Aorta (tissue), 5 donors: ENCODE measurements at places on chromosomes 1 and 21. TPM values are rescaled to one million over a fixed set of nuclear protein-coding genes. Genes with fewer than 3 reads are reported as not detected.

Gene NBPF3
- 2.6 TPM for polyA plus RNA-seq

DNA sequence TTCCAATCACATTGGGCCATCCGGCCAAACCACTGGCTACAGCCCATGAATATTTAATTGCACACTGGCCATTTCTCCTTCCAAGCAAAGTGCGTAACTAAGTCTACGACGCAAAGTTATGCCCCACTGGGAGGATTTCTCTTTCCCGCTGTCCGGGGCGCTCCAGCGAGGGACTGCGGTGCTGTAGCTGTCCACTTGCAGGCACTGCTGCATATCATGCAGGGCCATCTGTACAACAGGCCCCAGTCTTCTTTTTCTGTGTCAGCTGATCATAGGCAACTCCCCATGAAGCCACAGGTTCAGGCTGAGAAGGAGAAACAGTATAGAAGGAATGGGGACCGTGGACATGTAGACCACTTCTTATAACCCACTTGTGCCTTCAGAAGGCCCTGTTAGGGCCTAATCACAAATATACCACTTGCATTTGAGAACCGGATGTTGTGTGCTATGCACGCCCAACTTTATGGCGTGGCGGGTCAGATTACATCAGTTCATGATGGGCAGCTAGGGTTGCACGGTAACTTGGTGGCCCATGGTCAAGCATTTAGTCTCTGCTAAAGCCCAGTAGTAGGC is 58.0 kb downstream of the ADSS2 start:
- no peak for DNase-seq

- DNase-seq: peak; percentile 88
Measured at GRCh38 chr1:156510709-156511108, 10.1 kb upstream of the MEF2D start.

DNA sequence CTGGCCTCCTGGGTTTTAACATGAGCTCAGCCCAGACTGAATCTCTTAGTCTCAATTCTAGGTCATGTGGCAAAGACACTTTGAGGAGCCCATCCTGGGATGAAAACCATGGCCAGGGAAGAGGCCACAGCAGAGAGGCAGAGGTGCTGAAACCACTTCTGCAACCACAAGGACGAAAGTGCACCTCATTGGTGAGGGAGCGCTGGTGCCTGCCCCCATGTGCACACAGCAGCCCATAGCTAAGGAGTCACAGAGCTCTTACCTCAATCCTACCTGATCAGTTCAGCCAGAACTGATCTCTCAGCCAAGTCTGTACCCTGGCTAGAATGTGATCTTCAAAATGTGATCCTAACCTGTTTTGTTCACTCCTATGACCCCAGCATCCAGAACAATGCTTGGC is 32.9 kb upstream of the SRP9 start:
- no peak for DNase-seq

- DNase-seq: no peak
Measured at GRCh38 chr1:186980400-186980799, 151.7 kb downstream of the PLA2G4A start.

DNA sequence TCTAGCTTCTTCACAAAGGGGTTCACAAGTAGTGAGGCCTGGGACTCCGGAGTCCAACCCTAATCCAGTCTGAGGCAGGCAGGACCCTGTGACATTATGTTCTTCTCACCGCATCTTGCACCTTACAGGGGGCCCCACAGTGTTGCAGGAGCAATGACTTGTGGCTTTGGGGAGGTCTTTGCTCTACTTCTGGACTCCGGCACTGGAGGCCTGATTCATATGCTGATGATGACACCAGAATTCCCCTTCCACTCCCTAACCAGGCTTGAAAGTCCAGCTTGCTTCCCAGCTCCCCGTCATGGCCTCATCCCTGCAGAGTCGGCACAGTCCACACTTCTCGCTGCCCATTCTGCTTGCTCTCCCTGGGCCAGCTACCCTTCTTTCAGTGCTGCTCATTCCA is 96.3 kb upstream of the SLC44A3 start:
- DNase-seq: no peak

Gene FTCD
- polyA plus RNA-seq: 8.7 TPM

- no peak for DNase-seq
Measured at GRCh38 chr1:175062858-175063257, 4.8 kb upstream of the TNN start.

- DNase-seq: no peak
Measured at GRCh38 chr1:8739377-8739776, 78.1 kb downstream of the RERE start.

DNA sequence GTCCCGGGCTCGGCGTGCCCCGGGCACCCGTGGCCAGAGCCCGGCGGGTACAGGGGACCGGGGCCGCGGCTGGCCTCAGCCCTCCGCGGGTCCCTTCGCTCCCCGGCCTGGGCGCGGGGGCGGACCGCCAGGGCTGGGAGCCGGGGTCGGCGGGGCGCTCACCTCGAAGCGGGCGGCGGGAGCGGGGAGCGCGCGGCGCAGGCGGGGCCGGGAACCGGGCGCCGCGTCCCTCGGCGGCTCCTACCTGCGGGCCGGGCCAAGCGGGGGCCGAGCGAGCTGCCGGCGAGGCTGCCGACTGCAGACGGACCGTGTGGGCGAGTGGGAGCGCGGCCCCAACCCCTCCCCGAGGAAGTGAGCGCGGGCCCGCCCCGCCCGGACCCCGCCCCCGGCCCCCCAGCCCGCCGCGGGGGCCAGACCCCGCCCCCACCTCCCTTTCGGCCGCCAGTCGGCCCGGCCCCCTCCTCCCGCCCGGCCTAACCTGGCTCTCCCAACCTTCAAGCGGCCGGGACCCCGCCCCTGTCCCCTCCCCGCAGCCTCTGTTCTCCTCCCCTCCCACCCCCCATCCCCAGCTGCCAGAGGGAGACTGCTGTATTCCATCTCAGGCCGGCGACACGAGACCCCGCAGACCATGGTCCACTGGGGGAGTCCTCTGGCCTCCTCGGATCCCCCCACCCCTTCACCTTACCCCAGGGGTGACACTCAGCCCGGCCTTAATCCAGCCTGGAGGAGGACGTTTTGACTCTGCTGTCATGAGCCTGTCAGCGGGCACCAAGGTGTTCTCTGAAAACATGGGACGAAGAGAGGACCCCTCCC is at the start of gene FHL3:
Gene FHL3, minus strand, starts transcription at position 320 of the 813 bp plus-strand sequence. CDS start 6,102 bp downstream, outside the sequence.
- peak; percentile 89 for DNase-seq

DNA sequence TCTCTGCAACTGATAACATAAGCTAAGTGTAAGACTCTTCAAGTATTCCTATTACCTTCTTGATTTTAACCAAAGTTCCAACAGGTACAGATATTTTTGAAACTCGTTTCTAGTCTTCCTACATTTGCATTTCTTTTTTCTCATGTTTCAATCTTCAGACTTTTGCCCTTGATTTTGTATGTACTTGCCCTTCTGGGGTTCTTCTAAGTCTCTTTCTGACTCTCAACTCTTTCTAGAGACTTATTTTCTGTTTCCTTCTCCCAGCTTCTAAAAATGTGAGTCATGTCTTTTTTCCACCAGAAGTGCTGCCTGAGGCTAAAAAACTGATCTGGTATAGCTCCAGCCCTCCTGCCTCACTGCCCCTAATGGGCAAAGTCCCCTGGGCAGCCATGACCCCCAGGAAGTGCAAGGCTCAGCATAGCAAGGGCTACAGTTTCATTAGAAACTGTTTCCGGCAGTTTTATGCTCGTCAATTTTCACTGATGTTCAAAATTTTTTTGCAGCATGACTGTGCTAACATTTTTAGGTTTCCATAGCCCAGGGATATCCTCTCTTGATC is 265.9 kb downstream of the SEC16B start:
- no peak for DNase-seq

Gene C8A
- polyA plus RNA-seq: not detected

DNA sequence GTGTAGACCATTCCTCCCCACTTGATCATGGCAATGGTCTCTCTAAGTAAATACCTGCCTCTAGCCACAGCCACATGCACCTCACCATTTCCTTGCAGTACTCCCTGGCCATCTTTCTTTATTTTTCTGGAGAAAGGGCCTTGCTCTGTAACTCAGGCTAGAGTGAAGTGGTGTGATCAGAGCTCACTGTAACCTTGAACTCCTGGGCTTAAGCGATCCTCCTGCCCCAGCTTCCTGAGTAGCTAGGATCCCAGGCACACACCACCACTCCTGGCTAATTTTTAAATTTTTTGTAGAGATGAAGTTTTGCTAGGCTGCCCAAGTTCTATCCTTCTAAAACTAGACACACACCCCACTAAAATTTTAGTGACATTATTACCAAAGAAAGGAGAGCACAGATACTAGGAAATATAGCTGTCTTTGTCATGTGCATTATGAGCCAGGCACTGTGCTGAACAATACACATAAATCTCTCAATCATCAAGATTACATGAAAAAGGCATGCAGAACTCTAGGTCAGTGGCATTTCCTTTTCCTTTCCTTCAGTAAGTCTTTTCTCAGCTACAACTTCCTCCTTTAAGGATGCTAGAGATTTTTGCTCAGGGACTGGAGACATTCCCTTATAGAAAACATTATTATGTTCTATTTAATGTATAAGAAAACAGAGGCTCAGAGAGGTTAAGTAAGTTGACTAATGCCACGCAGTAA is 95.0 kb upstream of the SERBP1 start:
- no peak for DNase-seq

Gene CFH
- polyA plus RNA-seq: 82.8 TPM

Gene APOBEC4
- polyA plus RNA-seq: not detected

GRCh38 chr1:86914998-86915736 is 732 bp downstream of the HS2ST1 start:
- DNase-seq: peak; percentile 80

GRCh38 chr1:62437273-62437940 is 558 bp downstream of the USP1 start:
- DNase-seq: no peak

Gene ZNF695
- not detected for polyA plus RNA-seq

Gene NRIP1
- 4.6 TPM for polyA plus RNA-seq

GRCh38 chr1:245807954-245808719 is 653.4 kb downstream of the KIF26B start:
- DNase-seq: no peak
